Glomerular endothelial cell (primary cell): ENCODE measurements at places on chromosomes 2 and 18.

DNA sequence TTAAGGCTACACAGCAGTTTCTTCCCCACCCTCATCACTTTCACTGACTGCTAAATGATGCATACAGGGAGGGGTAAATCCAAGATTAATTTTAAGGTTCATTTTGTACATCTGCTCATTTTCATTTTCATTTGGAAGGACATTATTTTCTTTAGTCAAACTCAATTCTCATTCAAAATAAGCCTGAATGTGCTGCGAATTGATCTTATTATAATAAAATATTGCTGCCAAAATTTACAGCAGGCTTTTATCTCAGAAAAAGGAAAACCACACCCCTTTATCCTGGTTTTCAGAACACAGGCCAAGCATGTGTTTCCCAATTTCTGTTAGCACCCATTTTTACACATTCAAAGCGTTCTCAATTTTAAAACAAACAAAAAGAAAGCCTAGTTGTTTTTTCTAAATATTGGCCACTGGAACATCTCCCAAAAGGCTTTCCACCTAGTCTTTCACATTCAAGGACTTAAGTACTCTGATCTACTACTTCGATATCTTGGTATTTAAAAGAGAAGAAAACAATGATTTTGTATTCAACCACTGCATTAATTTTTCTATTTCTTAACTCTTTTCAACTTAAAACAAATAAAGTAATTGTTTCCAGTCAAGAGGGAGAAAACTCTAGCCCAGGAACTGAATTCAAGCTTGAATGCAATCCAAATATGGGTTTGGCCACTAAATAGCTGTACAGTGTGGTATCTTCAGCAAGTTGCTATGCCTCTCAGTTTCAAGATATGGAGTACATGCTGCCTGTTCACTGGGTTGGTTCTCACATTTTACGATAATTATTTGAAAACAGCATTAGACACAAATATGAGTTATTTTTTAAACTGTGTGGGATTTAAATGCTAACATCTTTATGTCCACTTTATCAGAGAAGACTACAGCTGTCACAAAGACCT, 52.5 kb downstream of the CDH2 start:
- DNase-seq: no peak

DNA sequence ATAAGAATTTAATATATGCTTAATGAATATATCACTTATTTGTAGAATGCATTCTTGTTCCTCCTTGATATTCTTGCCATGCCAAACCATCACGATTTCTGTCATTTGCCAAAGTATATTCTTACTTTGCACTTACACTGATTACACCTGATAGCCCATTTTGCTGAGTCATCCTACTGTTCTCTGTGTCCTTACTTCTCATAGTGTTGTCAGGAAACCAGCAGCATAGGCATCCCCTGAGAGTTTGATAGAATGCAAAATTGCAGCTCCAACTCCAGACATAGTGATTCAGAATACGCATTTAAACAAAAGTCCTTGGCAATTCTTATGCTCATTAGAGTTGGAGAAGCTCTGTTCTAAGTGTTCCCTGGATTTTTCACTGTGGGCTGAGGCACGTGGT, 687.1 kb downstream of the DPP10 start:
- no peak for DNase-seq

DNA sequence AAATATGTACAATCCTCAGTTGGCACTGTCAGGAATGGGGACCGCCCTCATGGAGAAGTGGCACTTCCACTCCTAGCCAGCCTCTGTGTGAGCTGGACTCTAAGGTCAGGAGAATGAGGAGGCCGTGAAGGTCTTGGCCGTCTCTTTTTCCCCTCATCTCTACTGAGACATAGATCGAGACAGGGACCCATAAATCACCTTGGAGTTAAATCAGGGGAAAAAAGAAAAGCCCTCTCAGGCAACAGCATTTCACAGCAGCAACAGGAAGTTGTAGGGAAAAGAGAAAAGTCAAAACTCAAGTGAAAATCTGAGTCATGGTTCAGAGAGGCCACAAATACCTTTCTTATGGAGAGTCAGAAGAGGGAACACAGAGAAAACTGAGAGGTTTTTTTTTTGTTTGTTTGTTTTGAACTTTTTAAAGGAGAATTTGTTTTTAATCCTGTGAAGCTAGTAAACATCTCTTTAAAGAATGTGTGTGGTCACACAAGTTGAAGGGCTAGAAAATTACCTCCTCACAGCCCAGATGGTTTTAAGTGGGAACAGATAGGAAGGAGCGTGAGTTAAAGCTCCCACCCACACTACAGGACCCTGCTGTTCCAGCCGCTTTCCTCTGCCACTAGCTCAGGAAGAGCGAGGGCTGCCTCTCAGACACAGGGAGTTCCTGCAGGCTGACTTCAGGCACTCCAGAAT, 30.6 kb upstream of the CYP1B1 start:
- no peak for DNase-seq

- DNase-seq: no peak
These were observed 588 bp downstream of the OTX1 start for GRCh38 chr2:63051042-63051794.

DNA sequence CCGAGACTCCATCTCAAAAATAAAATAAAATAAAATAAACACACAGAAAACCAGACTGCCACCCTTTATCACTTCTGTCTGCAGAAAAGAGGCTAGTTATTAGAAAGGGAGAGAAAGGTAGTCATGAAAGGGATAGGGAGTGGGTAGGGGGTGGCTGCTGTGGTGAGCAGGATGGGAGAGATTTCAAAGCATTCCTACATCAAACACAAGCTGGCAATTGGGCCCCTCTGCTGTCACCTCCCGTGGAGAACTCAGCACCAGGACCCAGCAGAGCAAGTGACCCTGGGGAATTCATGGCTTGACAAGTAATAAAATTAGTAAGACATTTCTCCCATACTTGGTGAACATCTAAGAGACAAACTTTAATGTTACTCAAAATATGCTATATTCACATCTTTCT, 3.7 kb upstream of the HOXD1 start:
- no peak for DNase-seq

DNA sequence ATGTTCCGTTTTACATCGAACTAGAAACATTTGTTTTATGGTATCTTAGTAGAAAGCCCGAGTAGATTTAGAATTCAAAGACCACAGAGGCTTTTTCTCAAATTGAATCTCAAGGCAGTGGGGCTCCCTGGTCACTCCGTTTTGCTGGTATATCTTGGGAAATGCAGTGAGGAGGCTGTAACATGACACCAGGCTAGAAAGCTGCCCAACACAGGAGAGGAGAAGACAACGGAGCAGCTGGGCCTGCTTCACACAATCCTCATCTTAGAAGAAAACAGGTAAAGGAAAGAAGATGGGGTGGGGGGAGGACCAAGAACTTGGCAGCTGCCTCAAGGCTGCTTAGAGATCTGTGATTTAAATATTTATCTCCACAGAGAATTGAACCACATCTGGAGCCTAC, 38.3 kb upstream of the EPB41L3 start:
- DNase-seq: no peak

GRCh38 chr2:30511122-30512083, 64.4 kb downstream of the LCLAT1 start:
- no peak for DNase-seq

- DNase-seq: no peak
These were observed 72.5 kb downstream of the SS18 start for GRCh38 chr18:26017929-26018328.

- no peak for DNase-seq
These were observed 4.3 kb downstream of the COL3A1 start for GRCh38 chr2:188978291-188979081.

DNA sequence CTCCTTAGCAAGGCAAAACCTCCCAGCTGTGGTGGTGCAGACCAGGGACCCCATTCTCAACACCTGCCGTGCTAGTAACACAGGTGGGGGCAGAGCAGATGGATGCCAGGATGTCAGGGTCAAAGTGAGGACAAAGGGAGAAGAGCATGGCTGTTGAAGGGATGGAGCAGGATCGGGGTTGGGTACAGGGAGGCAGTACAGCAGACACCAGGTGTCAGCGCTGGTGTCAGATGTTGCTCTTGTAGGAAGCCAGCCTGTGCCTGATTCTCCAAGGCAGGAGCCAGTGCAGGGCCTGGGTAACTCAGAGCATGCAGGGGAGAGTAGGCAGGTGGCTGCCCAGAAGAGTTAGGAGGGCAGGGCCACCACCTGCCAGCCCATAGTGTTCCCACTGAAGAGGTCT, 222.1 kb upstream of the SPRED2 start:
- DNase-seq: no peak

DNA sequence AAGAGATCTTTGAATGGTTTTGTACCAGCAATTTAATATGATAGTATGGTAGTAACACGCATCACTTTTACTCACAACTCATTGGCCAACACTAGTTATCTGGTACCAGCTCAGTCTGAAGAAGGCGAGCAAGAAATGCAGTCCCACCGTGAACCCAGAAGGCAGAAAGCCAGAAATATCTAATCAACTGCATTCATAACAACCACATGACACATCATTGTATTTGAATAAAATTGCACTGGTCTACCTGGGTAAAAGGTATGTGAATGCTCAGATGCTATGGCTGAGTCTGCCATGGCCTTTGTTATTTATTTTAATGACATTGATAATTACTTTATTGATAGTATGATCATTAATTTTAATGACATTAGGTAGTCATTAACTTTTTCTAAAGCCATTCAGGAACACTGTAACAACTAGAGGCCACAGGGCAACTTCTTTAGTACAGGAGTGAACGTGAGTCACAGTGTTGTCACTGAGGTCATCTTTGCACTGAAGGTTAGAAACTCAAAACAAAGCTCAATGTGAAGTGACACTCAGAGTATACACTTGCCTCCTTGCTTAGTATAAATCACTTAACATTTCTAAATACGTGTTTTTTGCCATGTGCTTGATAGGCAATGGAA, 475.6 kb upstream of the TNP1 start:
- DNase-seq: no peak

DNA sequence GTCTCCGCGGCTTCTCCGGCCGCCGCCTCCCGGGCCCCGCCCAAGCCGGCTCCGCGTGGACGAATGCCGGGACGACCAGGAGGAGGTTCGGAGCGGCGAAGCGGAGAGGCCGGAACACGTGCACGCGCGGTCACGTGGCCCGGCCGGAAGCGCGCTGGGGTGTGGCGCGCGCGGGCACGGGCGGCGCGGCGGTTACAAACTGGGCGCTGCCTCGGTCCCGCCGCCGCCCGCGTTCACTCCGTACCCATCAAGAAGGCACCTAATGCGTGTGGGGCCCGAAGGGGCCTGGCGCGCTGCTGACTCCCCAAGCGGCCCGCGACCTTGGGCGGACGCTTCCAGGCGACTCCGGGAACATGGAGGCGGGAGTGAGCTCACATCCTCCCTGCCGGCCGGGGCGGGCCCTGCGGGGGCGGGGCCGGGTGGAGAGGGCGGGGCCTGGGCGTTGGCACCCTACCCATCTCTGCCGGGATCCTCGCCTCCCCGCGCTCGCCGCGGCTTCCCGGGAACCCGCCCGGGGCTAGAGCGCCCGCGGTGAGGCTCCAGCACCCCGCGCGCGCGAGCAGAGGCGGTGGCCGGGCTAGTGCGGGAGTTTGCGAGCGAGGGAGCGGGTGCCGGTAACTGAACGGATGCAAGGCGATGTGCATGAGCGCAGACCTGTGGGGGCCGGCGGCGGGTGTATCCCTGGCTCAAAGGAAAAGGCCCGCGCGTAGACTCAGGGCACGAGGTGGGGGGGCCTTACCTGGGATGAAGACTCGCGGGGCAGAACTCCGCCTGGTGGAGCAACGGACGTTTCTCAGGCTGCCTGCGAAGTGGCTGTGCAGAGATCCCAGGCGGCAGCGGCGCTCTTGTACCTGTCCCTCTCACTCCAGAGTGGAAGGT, at the start of gene TMEM185B:
TMEM185B (minus strand) TSS at position 367 of the 879 bp plus-strand sequence. CDS start 424 bp downstream, outside the sequence.
- DNase-seq: no peak

DNA sequence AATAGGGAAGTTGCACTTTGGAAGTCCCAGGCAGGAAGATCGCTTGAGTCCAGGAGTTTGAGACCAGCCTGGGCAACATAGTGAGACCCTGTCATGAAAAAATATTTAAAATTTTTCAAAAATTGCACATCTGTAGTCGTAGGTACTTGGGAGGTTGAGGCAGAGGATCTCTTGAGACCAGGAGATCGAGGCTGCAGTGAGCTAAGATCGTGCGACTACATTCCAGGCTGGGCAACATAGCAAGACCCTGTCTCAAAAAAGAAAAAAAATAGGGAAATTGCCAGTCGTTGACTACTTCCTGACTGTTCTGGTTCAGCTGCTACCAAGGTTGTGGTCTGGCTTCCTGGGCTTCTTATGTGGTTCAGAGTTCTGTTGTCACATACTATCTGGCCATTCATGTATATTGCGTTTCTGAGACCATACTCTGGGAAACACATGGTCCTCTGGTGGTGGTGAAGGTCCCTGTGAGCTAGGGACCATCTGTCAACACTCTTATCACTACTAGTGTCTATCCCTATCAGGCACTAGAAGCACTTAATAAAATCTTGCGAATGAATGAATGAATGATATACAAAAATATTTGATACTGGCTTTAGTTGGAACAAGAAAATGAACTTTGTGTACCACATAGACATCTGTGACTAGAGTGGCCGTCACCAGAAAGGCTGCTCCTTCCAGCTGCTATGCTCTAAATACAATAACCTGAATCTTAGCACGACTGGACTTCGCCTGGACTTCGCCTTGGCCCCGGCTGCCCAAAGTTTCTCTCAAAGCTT, 861 bp upstream of the KLHL23 start:
- no peak for DNase-seq

DNA sequence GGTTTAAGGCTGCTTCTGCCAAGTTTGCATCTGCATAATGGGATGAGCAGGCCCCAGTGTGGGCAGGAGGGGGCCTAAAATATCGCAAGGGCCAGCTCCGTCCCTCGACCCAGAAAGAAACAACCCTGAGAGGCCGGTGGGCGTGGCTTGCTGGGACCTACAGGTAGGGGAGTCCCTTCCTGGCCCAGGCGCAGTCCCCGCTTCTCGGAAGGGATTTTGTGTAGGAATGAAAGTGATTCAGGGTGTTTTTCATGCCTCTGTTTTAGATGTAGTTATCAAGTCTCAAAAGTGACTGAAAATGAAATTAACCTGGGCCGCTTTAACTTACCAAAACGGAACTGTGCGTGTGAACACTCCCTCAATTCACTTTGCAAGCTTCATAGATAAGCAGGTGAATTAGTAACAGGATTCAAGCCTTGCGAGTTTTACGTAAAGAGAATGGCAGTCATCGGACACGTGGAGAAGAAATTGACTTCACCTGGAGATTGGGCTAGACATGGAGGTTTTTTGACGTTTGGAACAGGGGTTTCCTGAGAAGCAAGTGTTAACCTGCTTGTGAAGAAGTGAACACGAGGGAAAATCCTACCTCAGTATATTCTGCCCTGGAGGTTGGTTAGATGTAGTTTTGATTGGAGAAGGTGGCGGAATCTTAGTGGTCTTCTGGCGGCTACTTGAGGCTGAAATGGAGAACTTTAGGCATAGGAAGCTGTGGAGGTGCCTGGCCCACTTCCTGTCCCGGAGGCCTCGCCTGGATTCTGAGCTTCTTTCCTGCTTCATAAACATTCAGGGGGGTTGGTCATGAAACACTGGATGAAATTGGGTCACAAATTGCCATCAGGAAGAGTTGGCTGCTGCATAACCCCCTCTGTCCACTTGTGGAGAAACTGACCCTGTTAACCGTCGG, 1.7 kb downstream of the NCK2 start:
- no peak for DNase-seq
